ENCODE measurements at places on chromosomes 1 and 21. TPM values are rescaled to one million over a fixed set of nuclear protein-coding genes. Genes with fewer than 3 reads are reported as not detected.

The CHRM3 gene
- total RNA-seq = under 0.01 TPM

The DPM3 gene
- total RNA-seq = 28.0 TPM

The SEMA4A gene
- 0.19 TPM for total RNA-seq

The OR2M3 gene
- not detected for total RNA-seq

The S100A9 gene
- total RNA-seq = not detected

The GNB1 gene
- 66.0 TPM for total RNA-seq

The TLR5 gene
- total RNA-seq = 0.28 TPM

The PLXNA2 gene
- 3.4 TPM for total RNA-seq

The FCRL5 gene
- total RNA-seq = not detected

The SPRR1B gene
- not detected for total RNA-seq

All from regular cardiac myocyte (primary cell).